A673 (cell line): ENCODE measurements at places on chromosomes 5 and 9. TPM values are rescaled to one million over a fixed set of nuclear protein-coding genes. Genes with fewer than 3 reads are reported as not detected.

RLN2 gene
- not detected in 2 replicates for total RNA-seq

- no peak for DNase-seq
Measured at GRCh38 chr5:170319301-170319700, 21.7 kb upstream of the LCP2 start.

DNA sequence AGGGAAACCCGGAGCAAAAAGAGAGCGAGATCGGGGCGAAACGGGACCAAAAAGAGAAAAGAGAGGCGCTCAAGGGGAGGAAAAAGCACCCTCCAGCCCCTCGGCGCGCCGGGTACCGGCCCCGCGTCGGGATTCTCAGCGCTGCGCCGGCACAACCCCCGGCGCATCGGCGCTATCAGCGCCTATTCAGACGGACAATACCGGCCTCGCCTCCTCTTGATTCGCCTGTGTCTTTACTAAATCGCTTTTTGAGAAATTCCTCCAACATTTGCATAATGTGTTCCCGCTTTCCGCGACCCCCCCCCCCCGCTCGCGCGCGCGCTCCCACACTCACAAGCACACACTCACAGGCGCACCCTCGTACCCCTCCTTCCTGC is 578 bp downstream of the LHX6 start:
- no peak for DNase-seq

GRCh38 chr9:136599811-136600660 is 54.2 kb upstream of the NOTCH1 start:
- no peak for DNase-seq

DNA sequence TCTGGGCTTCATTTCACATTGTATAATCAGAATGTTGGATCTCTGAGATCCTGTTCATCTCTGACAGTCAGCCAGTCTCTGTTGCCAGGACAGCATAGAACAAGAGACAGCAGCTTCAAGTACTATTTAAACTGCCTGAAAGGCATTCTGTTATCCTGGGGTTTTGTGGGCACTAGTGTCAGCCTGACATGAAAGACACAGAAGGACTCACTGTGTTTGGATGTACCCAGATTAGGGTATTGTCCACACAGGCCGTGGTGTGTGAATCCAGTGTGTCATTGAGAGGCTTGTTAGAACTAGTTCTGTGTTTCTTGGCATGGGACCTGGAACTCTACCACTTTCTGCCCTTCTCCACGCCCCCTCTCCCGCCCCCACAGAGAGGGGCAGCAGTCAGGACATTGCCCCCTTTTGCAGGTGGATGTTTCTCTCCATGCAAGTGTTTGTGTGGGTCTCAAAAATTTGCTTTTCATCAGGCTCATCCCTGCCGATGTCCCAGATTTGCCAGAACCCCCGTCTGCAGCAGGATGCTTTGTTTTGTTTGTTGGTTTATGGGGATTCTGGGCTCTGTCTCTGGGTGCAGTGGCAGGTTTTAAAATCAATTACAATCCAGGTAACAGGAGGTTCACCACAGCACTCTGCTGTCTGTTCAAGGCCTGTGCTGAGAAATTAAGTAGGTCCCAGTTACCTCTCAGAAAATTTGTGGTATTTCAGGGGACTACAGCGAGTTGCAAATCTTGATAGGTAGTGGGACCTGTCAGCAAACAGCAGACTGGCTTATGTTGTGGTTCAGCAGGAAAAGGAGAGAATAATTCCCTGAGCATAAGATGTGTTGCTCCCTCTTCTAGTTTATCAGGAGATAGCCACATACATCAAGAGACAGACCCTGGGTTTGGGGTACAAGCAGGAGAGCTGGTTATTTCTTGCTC is 144.6 kb downstream of the DOCK2 start:
- DNase-seq = no peak

DNA sequence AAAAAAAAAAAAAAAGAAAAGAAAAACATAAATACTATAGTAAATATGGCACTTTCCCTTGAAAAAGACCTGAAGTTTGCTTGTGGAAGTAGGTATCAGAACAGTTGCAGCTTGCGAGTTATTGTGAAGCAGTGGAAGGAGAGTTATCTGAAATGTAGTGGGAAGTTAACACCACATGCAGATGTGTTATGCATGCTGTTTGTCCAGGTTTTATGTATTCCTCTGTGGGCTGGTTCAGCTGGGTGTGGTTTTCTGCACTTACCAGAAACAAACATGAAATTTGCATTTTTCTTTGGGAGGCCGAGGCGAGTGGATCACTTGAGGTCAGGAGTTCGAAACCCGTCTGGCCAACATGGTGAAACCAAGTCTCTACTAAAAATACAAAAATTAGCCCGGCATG is 42.1 kb upstream of the CTNNA1 start:
- DNase-seq = no peak
